RWPE2 (cell line): ENCODE measurements at places on chromosomes 2 and 18.

DNA sequence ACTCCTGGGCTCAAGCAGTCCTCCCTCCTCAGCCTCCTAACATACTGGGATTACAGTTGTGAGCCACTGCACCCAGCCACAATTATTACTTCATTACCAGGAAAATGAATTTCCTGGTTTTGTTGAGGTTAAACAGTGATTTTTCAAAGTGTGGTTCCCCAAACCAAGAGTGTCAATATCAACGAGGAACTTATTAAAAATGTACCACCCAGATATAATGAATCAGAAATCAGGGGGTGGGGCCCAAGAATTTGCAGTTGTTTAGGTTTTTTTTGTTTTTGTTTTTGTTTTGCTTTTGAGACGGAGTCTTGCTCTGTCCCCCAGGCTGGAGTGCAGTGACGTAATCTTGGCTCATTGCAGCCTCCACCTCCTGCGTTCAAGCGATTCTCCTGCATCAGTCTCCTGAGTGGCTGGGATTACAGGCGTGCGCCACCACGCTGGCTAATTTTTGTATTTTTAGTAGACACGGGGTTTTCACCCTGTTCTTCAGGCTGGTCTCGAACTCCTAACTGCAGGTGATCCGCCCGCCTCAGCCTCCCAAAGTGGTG lies 94.1 kb downstream of the WDSUB1 start:
- DNase-seq: no peak
- no peak overlapping the region for H3K4me3 ChIP-seq
- no peaks in the 10 kb centered on the region for H3K4me1 ChIP-seq
- H3K27me3 ChIP-seq: no peaks in the 10 kb centered on the region
- no peak overlapping the region for H3K27ac ChIP-seq

- no peak overlapping the region for H3K27ac ChIP-seq
- no peaks in the 10 kb centered on the region for H3K36me3 ChIP-seq
- H3K27me3 ChIP-seq: no peaks in the 10 kb centered on the region
Measured at GRCh38 chr2:113867571-113867970, 22.3 kb upstream of the ACTR3 start.

- no peak for DNase-seq
- H3K4me1 ChIP-seq: no peaks in the 10 kb centered on the region
- H3K27me3 ChIP-seq: no peaks in the 10 kb centered on the region
- H3K27ac ChIP-seq: no peak overlapping the region
- no peaks in the 10 kb centered on the region for H3K36me3 ChIP-seq
- H3K4me3 ChIP-seq: no peak overlapping the region
Measured at GRCh38 chr2:1082456-1083205, 132.0 kb downstream of the SNTG2 start.

DNA sequence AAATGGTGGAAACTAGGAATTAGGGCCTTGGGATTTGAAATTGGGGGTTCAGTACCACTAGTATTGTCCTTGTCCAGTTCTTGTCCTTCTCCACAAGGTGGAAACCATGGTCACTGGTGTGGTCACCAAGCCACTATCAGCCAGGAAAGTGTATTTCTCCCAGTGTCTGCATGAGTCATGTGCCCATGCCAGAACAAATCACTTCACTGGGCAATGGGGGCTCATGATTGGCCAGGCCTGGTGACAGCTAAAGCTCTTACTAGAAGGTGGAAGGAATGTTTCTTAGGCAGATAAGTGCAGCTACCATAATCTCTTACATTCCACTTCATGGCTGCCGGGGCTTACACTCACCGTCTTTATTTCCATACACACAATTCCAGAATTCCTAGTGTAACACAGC lies 124.8 kb upstream of the TACR1 start:
- no peaks in the 10 kb centered on the region for H3K4me1 ChIP-seq
- no peak overlapping the region for H3K4me3 ChIP-seq
- H3K36me3 ChIP-seq: no peaks in the 10 kb centered on the region
- no peaks in the 10 kb centered on the region for H3K27me3 ChIP-seq

DNA sequence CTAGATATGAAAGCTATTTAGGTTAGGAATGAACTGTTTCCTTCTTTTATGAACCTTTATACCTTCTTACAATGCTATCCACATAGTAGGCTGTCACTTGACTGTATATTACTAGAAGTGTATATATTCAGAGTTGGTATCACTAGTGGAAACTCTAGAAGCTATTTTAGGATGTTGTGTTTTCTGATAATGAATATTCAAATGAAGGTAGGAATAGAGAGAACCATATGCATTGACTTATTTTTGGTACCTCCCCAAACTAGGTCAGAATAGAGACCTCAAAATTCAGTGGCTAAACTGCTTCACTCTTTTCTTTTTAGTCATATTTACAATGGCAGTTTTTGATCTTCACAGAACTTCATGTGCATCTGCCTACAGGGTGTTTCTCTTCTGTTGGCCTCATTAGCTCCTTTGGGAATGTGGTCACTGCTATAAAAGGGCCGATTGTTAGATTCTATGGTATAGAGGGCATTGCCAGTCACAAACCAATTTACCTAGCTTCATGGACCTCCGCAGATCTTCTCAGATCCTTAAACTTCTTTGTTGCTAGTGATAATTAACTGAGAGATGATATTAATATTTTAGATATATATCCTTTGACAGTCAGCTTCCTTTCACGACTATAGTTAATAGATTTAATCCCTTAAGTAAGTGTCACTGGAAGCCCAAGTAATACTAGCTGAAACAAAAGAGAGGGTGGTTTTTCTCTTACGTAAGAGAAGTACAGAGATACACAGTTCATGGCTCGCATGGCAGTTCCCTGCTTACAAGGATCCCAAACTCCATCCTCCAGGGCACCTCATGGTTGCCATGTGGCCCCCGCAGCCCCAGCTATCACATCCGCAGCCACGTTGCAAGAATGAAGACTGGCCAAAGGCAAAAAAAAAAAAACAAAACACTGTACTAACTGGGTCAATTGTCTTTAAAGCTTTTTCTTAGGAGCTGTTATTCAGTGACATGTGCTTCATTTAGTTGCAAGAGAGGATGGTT lies 61.0 kb downstream of the TSPYL6 start:
- no peak overlapping the region for H3K4me3 ChIP-seq
- H3K27me3 ChIP-seq: no peaks in the 10 kb centered on the region
- H3K27ac ChIP-seq: no peak overlapping the region
- H3K4me1 ChIP-seq: no peaks in the 10 kb centered on the region
- no peaks in the 10 kb centered on the region for H3K36me3 ChIP-seq
- no peak for DNase-seq

- H3K4me3 ChIP-seq: no peak overlapping the region
- no peaks in the 10 kb centered on the region for H3K27me3 ChIP-seq
- no peaks in the 10 kb centered on the region for H3K36me3 ChIP-seq
- H3K27ac ChIP-seq: no peak overlapping the region
- peaks cover 21% of the 10 kb centered on the region for H3K4me1 ChIP-seq
- no peak for DNase-seq
Measured at GRCh38 chr2:181104512-181105115, 124.2 kb downstream of the UBE2E3 start.

- DNase-seq: no peak
- no peaks in the 10 kb centered on the region for H3K27me3 ChIP-seq
- peaks cover 8% of the 10 kb centered on the region for H3K4me1 ChIP-seq
- H3K36me3 ChIP-seq: no peaks in the 10 kb centered on the region
- H3K4me3 ChIP-seq: no peak overlapping the region
Measured at GRCh38 chr2:192145496-192145895, 49.2 kb downstream of the TMEFF2 start.

DNA sequence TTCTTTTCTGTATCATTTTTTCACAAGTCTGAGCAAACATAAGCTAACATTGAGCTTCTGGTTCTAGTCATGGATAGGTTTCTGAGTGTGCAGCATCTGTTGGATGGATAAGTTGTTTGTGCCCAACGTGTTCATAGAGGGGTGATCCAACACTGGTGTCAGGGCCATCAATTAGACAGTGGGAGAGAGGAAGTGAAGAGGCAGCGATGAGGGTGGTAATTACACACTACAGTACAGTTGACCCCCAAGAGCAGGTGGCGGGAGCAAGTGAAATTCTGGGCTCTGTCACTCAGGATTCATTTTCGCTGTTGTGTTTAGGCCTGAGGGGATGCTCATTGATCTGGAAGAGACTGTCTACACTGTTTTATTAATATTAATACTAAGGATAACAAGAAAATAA lies 180.0 kb upstream of the CXCR4 start:
- H3K36me3 ChIP-seq: no peaks in the 10 kb centered on the region
- H3K4me3 ChIP-seq: no peak overlapping the region
- H3K4me1 ChIP-seq: no peaks in the 10 kb centered on the region
- DNase-seq: no peak

DNA sequence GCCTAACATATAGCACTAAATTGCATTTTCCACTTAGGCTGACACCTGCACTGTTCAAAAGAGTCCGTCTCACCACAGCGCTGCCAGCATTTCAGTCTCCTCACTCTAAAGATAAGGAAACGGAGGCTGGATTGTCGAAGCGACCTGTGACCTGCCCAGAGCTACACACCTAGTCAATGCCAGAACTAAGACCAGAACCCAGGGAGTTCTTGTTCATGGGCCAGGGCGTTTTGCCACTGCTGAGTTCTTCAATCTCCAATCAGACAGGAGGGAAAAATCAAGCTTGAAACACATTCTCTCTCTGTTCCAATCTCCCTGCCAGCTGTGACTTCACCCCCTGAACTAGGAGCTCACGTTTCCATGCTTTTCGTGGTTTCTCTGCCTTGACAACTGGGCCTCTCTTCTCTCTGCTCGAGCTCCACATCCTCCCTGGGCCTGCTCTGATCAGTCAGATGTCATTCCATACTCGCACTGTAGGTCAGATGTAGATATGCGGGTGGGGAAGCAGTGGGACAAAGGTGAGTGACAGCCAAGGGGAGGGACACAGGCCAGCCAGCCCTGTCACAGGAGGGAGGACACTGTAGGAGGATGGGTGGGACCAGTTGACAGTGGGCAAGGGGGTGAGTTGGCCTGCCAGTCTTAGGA lies 221.1 kb upstream of the SMAD2 start:
- no peak overlapping the region for H3K4me3 ChIP-seq
- peaks cover 28% of the 10 kb centered on the region for H3K4me1 ChIP-seq
- H3K36me3 ChIP-seq: no peaks in the 10 kb centered on the region
- no peak for DNase-seq
- H3K27me3 ChIP-seq: no peaks in the 10 kb centered on the region

- H3K36me3 ChIP-seq: peaks cover 19% of the 10 kb centered on the region; the same call in 1 of the 2 replicates
- H3K4me1 ChIP-seq: no peaks in the 10 kb centered on the region
- H3K27ac ChIP-seq: no peak overlapping the region
- H3K4me3 ChIP-seq: no peak overlapping the region
- no peak for DNase-seq
Measured at GRCh38 chr2:161332371-161332967, 24.2 kb downstream of the PSMD14 start.

DNA sequence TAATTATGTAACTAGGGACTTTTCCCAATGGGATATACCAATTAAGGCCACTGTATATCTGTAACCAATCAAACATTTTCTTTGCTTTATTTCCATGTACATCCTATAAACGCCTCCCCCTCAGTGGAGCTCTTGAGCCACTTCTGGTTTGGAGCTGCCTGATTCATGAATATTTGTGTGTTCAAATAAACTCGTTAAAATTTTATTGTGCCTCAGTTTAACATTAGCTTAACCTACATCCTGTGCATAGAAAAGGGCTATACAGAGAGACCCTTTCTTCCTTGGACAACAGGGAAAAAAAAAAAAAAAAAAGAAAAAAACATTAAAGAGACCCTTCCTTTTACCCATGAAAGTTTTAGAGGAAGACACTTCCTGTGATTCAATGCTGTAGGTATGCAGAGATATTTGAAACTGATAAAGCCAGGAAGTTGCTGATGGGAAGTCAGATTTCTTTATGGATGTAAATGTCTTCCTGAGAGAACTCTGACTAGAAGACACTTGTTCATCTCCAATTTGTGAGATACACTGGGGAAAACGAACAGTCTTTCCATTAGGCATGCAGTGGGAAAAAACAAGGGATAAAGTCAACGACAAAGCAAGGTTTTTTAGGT lies 614.6 kb upstream of the SOX11 start:
- no peaks in the 10 kb centered on the region for H3K27me3 ChIP-seq
- H3K4me1 ChIP-seq: peaks cover 4% of the 10 kb centered on the region
- no peaks in the 10 kb centered on the region for H3K36me3 ChIP-seq
- no peak for DNase-seq

DNA sequence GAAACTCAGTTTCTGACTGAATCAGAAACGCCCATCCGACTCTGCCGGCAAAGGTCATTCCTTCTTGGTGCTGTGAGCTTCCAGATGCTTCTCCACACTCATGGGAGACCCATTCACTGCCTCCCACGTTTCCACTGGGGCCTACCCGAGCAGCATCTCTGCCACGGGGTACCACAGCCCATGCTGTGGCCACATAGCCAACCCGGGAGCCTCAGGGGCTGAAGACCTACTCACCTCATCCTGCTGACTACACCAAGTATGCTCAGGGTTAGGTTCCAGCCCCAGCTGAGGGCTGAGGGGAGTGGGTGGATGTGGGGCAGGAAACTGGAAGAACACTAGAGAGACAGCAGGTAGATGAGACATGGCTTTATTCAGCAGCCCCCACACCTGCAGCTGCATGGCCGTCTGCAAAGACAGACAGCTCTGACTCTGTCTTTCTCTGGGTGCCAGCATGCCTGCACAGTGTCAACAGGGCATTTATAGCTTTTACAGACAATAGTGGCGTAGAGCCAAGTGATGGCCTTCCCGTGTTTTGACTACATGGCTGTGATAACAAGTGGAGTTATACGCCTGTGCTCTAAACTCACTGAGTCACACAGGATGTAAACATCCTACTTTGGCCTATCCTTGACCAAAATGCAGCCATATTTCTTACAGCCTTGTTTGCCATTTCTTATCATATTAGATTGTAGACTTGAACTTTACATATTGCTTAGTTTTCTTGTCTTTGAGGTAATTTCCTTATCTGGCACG lies 16.5 kb upstream of the KLHL23 start:
- H3K36me3 ChIP-seq: no peaks in the 10 kb centered on the region
- H3K27me3 ChIP-seq: no peaks in the 10 kb centered on the region
- no peak overlapping the region for H3K27ac ChIP-seq
- H3K4me1 ChIP-seq: no peaks in the 10 kb centered on the region

DNA sequence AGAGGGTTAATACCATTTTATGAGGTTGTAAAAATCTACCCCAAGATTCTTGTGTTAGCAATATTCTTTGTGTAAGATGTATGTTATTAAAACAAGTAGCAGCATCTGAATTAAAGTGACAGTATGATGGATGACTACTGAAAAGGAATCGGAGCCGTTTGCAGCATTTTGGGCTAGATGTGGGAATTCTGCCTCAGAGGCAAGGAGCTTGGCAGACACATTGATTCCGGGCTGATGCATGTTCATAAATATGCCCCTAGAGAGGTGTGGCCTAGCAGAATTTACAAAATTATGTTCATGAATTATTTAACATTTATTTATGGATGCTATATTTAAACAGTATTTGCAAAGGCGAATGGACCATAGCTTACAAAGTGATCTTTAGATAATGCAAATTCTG lies 389.0 kb upstream of the ETAA1 start:
- no peak overlapping the region for H3K27ac ChIP-seq
- no peak overlapping the region for H3K4me3 ChIP-seq
- H3K4me1 ChIP-seq: no peaks in the 10 kb centered on the region
- no peak for DNase-seq

DNA sequence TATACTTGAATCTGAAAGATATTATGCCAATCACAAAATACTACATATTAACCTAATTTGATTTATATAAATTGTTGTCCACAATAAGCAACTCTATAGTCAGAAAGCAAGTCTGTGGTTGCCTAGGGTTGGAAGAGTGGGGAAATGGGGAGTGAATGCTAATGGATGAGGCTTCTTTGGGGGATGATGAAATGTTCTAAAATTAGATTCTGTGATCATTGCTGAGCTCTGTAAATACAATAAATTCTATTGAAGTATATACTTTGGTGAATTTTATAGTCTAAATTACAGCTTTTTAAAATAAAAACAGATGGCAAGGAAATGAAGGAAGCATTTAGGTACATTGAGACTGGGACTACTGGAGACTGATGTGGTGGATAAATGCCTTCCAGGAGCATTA lies 275.5 kb downstream of the MBD2 start:
- no peak overlapping the region for H3K27ac ChIP-seq
- H3K4me3 ChIP-seq: no peak overlapping the region
- H3K36me3 ChIP-seq: no peaks in the 10 kb centered on the region
- DNase-seq: no peak
